HTR-8/SVneo (cell line): ENCODE measurements at places on chromosomes 12 and 14.

- no peak for DNase-seq
Observed at GRCh38 chr14:57870686-57871457, 5.0 kb upstream of the SLC35F4 start.

GRCh38 chr12:105202202-105202601 lies 33.8 kb downstream of the APPL2 start:
- DNase-seq = no peak

DNA sequence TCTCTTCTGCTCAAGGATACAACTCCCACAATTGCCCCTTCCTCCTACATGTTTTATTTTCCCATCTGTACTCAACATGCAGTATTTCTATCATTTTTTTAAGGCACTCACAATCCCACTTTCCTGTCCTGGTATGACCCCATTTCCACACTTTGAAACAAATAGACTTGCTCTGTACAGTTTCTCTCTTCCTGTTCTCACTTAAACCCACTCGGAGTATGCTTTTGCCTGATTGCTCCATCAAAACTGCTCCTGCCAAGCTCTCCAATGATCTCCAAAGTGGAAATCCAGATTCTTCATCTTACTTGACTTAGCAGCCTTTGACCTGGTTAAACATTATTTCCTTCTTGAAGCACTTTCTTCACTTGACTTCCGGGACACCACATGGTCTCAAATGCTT lies 384.5 kb downstream of the SEC23A start:
- DNase-seq = no peak

- no peak for DNase-seq
Observed at GRCh38 chr12:123064885-123065619, 84.6 kb downstream of the ARL6IP4 start.

- DNase-seq = no peak
Observed at GRCh38 chr14:77603654-77604255, 12.7 kb downstream of the SPTLC2 start.

DNA sequence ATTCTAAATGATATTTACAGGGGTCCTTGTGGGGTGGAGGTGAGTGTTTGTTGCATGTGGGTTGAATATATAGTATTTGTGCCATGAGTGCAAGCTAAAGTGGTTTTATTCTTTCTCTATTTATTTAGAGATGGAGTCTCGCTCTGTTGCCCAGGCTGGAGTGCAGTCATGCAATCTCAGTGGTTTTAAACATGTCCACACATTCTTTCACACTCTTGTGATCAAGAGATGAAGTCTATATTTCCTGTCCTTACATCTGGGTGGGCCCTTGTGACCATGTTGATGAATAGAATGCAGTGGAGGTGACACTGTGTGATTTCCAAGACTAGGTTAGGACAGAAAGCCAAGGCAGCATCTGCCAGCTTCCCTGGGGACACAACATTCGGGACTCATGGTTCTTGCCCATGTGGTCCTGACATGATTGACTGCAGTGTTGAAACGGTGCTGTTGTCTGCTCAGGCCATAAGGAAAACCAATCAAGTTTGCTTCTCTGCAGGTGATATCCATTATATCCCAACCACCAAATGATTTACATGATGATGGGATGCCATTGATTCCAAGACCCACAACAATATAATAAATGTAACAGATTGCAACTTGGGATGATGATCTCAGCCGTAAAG lies 172.6 kb downstream of the SUDS3 start:
- no peak for DNase-seq

DNA sequence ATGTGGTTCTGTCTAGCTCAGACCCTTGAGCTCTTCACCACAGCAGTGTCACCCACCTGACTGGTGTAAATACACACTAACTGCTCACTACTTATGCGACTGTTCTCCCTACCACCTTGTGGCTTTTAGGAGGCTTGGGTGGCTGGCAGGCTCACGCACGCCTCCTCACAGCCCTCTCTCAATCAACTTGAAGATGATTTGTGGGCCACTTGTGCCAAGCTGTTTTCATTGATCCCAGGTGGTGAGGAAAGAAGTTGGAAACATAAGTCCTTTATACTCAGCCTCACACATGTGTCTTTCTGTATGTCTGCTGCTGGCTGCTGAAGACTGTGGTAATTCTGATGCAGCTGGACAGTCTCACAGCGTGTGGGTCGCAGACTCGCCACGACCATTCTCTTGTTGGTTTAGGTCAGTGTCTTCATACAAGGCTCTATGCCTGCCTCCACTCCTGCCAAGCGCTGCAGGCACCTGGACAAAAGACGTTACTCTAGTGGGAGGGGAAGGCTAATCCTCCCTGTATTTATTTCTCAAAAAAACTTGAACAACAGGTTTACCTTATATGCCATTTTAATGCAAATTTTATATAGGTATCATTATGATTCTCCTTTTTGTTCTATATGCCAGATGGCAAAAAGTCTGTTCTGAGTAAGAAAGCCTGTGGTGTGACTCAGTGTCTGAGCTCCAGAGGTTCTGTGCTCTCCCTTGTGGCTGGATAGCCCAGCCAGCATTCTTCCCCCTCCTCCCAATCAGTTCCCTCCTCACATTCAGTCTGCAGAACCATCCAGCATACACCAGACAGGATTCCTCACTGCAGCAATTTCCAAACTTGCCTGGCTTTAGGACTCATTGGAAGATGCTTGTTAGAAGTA lies 115.6 kb downstream of the DIP2B start:
- peak; percentile 58 for DNase-seq

- peak; percentile 86 for DNase-seq
Observed at GRCh38 chr14:68979722-68980451, 785 bp upstream of the ACTN1 start.

DNA sequence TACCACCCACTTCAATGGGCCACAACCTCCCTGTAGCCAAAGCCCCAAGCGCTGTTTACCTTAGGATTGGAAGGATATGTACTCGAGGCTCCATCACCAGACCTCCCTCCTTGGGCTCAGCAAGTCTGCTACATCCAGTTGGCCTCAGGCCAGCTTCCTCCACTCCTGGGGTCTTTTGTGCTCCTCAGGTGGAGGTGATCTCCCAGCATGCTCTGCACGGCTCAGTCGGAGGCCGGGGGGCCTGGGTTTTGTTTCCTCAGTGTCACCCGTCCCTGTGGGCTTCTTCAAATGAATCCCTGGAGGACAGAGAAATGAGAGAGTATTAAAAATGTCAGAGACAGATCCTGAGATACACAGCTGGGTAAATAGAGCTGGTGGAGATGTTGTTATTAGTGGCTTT lies 723.1 kb upstream of the TBX3 start:
- no peak for DNase-seq

DNA sequence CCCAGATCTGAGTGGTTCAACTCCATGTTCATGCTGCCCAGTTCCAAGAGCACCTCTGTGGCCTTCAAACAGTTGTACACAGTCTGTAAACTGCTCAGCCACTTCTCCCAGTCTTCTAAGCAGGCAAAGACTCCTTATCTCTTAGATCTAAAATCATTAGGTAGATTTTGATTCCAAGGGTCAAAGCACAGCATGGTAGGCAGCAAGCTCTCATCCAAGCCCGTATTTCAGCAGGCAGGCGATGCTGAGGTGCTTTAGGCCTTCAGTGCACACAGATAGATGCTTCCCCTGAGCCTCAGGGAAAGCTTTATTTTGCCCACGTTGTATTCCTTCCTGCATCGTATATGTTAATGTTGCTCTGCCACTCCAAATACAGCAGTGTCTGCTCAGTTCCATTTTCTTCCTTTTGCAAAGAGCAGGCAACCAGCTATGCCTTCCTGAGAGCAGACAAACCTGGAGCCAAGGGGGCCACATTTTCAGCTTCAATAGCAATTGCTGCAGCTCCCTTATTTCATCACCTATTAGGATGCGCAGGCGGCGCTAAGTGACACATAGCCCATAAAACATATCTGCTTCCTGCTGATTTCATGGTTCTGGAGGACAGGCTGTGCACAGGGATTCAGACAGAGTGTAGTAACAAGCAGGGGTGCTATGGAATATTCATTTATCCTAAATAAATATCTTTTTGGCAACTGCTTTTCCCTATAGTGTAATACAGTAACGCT lies 67.5 kb downstream of the ETV6 start:
- no peak for DNase-seq

DNA sequence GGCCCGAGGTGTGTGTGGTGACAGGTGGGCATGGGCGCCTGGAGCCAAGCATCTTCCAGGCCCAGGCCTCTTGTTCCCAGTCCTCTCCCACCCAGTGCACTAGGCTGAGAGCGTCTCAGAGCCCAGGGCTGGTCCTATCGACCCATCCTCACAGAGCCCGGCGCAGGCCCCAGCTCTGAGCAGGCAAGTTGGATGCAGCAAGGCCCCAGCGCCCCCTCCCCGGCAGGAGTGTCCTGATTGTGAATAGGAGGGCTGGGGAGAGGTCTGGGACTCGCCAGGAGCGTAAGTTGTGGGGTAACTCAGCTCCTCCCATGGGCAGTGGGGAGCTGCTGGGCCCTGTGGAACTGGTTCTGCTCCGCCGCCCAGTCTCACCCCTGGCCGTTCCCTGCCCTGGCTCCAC lies 26.3 kb downstream of the CALM1 start:
- DNase-seq = no peak

DNA sequence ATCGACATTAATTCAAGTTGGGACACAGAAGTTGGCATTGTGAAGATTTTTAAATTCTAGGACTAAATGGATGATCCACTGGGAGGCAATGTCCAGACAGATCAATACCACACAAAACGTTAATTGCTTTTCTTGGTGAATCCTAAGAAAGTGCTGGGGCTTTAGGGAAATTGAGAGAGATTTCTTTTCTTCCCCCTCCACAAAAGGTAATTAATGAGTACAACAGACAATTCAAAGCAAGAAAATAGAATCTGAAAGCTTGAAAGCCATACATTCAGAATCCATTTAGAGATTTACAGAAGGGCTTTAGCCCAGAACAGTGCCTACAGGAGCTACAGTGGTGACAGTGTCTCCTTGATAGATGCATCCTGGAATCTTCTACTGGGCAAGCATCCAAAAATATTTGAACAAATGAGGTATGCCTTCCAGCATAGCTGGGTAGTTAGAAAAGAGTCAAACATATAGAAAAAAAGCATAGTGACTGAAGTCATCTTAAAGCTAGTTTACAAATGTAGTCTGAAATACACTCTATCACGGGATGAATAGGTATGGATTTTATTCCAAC lies 718.1 kb downstream of the DIO2 start:
- no peak for DNase-seq

DNA sequence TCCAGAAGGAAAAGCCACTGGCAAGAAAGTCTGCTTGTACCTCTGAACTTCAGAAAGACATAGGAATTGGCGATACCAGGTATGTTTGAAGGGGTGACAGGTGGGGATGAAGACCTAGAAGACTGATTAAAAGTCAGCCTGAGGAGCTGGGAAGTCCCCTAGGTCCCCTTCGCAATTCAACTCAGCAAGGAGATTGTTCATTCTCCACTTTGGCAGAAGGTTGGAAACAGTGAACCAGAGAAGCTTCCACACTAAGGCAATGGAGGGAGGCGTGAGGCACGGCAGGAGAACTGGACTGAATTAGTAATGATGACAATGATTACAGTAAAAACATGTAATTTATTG lies 240.3 kb upstream of the TMPO start:
- no peak for DNase-seq

DNA sequence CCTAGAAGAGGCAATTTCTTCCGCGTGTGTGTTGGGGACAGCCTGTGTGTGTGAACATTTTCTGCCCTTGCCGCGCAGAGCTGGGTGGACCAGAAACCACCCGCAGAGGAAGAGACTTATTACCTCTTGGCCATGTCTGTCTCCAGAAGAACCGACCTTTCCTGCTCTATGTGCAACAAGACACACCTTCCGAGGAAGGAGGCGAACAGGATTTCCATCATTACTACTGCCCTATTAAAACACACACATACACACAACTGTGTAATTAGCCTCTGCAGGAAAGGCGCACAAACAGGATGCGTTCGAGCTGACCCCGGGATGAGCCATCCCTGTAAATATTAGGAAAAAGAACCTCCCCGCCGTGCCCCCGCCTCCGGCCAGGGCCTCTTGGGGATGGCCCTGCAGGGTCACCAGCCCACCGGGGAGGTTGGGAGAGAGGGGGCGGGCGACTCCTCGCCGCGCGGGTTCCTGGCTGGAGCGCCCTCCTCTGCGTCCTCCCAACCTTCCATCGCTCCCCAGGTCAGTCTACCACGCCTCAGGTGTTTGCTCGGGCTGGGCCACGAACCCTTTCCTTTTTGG lies 484 bp upstream of the PRKCH start:
- no peak for DNase-seq

- no peak for DNase-seq
Observed at GRCh38 chr12:76074701-76075336, 9.7 kb downstream of the NAP1L1 start.

DNA sequence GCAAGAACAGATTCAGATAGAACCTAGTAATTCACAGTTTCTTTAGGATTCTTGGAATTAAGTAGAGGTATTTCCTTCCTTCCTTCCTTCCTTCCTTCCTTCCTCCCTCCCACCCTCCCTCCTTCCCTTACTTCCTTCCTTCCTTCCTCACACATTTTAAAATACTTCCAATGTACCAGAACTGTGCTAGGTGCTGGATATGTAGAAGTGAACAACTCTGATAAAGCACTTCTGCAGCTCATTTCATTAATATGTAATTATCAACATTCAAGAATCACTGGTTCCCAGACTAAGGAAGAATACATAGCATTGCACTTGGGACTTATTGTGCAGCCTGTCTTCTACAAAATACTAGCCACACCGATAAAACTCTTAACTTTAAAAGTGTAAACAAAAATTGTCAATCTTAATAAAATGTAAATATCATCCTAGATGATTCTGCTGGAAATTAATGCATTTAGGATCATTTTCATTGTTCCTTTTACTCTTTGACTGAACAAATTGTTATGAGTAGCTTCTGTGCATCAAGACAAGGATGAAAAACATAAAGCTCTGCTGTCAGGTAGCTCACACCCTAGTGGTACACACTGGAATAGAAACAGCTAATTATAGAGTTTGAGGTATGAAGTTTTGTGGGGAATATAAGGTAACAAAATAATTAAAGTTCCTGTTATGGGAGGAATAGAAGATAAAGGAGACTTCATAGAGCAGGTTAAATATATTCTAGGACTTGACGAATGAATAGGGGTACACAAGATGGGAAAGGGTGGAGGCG lies 99.9 kb upstream of the MYF6 start:
- no peak for DNase-seq

DNA sequence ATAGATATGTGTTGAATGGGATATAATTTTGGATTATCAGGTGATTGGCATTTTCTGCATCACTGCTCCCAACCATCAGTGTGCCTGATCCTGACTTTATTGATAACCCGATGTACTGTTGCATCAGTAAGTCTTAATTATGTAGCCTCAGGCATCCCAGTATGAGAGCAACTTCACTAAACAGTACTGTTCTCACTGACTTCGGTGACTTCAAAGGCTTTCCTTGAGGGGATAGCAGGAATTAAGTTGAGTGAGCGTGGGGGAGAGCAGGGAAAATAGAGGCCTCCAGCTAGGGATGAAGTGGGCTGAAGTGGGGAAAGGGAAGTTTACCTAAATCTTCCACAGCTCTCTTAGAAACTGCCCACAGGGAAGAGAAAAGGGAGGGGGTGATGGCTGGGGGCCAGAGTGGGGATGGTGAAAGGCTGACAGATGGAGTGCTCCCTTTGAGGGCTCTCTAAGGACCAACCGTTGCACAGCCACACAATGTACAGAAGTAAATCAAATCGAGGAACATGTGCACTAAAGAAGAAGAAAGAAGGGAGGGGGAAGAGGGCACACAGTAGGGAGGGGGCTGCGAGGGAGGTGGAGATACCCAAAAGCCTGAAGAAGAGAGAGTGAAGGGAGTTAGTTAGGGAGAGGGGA lies 10.7 kb upstream of the NEUROD4 start:
- no peak for DNase-seq

- DNase-seq = no peak
Observed at GRCh38 chr14:29350496-29350895, 577.2 kb downstream of the PRKD1 start.

GRCh38 chr12:39144613-39145061 lies 239.2 kb upstream of the CPNE8 start:
- no peak for DNase-seq

GRCh38 chr12:44848703-44849085 lies 27.4 kb downstream of the NELL2 start:
- no peak for DNase-seq
